Posterior vena cava (tissue), 2 donors: ENCODE measurements at places on chromosomes 4 and X.

- DNase-seq, result no peak
These were observed 602.5 kb downstream of the TMA16 start for GRCh38 chr4:164096766-164097518.

DNA sequence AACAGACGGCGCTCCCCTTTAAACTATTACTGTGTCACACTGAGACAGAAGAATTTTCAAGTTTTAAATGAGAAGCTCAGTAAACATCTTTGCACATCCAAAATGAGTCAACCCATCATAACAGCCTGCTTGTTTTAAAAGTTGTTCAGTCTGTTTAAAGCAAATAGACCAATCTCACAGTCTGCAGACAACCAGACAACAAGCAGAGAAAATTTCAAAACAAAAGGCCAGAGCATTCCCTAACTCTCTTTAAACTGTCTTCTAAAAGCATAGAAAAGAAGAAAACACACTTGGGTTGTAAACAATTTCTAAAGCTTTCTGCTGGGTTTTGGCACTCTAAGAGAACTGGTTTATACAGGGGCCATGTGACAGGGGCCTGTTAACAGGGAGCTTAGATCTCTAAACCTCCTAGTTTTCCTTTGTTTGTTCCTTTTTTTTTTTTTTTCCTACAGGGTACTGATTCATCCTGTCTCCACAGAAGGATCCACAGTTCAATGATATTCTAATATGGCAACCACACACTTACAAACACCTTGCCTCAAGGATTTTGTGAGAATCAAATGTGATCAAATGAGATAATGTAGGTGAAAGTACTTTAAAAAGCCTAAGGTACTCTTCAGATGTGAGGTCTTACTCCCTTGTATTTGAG, 100.8 kb upstream of the MAML3 start:
- no peak for DNase-seq

DNA sequence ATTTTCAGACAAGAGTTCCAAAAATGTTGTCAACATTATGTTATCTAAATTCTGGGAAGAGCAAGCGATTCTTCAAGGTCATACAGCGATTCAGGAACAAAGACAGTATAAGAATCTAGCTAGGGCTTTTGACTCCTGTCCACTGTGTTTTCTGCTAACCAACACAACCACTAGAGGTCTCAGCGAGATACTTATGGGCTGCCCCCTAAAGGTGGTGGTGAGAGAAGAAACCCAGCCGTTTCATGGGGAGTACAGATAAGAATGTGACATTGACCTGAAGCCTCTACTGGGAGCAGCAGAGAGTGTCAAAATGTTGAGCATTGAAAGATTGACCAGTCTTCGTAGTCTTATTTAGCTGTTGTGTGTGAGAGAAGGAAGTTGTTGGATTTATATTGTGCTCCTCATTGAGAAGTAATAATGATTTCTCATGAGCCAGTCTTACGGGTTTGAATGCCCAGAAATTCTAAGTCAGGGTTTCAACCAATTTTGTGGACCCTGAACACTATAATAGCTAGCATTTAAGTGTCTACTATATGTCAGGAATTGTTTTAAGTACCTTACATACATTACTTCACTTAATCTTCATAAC, 168.3 kb downstream of the SPRY1 start:
- DNase-seq, result no peak

DNA sequence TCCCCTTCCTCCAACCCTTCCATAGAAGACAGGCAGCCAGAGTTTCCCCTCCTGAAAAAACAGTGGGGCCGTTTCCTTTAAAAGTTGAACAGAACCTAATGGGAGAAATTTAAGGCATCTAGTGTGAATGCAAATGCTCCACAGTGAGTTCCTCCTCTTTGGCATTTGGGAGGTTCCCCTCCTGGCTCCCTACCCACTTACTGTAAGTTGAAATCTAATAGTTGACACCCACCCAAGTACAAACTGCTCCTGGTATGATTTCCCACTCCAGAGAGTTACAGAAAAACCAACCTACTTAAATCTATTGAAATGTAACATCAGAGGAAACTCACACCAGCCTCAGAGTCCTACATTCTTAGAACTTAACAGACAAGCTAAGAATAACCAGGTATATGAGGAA, 17.6 kb downstream of the ENPEP start:
- no peak for DNase-seq

GRCh38 chrX:77622233-77622632, 163.8 kb downstream of the ATRX start:
- DNase-seq, result no peak

DNA sequence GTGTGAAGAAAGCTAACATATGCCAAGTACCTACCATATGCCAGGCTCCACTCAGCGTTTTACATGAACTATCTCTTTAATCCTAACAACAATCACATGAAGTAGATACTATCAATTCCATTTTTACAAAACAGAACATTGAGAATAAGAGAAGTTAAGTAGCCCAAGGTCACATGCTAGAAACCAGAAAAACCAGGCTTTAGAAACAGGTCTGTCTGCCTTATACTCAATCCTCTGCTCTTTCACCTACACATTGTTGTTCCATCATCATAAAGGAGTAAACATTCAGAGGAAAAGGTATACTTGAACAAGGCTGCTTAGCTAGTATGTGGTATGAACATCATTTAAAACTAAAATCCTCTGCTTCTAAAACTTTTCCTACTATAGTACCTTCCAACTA, 42.1 kb downstream of the WDFY3 start:
- no peak for DNase-seq

DNA sequence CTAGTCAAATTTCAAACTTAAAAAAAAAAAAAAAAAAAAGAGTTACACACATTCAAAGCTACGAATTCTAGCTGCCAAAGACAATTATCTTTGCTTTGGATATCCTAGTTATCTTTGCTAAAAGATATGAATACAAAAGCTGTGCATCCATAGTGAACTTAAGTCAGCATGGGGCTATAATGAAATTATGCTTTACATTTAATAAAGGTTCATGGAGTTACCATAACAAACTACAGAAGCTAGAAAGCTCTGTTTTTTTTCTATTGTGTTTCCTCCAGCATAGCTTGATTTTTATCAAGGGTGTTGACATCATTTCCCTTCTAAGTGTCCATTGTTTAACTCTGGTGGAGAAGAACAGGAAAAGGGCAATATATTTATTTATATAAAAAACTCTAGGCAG, 234.1 kb downstream of the ANKRD50 start:
- DNase-seq, result no peak

- DNase-seq, result no peak
These were observed 40.9 kb downstream of the GATB start for GRCh38 chr4:151719956-151720334.

DNA sequence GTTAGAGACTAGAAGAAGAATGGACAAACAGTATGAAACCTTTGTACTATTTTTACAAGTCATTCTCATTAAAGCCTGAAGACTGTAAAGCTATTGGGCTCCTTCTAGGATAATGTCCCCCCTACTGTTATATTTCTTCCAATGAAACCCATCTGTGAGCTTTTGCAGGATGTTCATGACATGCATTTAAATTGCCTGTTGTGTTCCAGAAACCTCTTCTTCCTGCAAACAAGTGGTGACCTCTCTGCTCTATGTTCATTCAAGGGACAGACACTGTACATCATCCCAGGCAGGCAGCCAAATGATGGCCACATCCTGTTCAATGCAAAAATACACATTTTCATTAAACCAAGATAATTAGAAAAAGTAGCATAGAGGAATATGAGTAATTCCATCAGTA, 128.0 kb downstream of the C4orf33 start:
- no peak for DNase-seq

DNA sequence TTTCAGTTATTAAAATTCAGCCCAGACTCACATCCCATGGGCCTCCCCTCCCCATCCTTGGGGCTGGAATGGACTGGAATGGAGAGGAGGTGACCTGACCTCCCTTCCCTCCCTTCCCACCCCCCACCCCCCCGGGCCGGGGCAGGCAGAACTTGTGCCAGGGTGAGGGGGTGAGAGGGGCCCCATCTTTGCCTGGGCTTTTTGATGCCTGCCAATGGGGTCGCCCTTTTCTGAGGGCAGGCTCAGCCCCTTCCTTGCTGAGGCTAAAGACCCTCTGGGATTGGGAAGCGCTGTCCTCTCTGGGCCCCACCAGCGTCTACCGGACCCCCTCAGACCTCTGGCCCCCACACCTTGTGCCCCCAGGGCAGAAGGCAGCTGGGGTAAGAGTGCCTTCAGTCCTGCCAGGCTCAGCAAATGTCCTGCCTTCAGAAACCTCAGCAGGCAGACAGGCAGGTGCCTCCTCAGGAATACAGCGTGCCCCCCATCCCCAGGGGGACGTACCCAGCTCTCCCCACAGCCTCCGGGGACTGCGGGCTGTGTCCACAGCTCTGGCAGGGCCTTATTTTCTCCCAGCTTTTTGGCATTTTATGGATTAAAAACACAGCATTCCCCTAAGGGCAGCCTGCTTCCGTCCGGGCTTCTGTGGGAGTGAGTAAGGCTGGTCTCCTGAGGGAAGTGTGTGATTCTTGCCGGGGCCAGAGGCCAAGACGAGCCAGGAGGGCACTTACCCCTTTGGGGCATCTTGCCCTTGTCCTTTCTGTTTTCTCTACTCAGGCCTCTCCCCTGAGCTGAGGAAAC, 12.6 kb upstream of the CCNQ start:
- DNase-seq, result peak; percentile 64

GRCh38 chr4:84503495-84504437, 4.7 kb upstream of the NKX6-1 start:
- no peak for DNase-seq

GRCh38 chrX:7347465-7347864, 199.5 kb upstream of the PUDP start:
- DNase-seq, result no peak

DNA sequence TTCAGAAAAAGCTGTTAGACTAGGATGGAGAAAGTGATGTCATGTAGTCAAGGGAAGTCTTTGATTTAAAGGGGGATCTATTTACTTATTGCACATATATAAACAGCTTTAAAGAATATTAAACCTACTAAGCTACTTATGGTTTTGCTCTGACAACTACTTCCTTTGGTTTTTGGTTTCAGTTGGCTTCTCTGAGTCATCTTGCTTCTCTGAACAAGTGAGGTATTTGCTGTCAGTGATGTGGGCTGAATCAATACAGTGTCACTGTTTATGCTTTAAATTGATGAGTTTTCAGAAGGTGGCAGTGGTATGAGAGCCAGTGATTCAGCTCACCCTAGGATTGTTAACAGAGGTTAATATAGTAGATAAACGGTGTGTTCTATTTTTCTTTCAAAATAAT, 75.1 kb downstream of the CEP44 start:
- no peak for DNase-seq

- DNase-seq, result no peak
These were observed 179.6 kb downstream of the CENPC start for GRCh38 chr4:67365661-67366245.

GRCh38 chr4:89509708-89510281, 202.2 kb upstream of the GPRIN3 start:
- DNase-seq, result no peak

DNA sequence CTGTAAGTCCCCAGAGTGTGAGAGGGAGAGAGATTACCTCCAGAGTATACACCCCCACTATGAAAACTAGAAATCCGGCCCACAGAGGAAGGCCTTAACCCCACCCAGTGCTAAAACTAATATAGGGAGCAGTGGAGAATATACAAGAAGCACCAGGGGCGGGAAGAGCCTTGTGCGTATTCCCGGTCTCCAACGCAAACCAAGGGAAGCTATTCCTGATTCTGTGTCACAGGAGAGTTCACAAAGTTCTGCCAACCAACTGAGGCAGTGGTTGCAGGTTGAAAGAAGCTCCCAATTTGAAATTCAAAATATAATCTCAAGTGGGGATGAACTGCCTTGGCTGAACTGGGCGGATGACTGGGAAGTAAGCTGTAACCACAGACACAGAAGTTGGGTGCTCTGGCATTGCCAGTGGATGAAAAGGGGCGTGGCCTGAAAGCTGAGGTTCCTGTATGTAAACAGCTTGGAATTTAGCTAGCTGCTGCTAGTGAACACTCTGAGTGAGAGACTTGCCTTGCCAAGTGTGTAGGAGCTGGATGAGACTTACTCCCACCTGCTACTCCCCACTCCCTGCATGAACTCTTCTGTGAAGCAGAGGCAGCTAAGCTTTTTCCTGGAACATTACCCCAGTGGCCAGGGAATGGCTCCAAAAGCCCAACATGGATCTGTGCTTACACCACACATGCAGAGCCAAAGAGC, 32.7 kb downstream of the ELF2 start:
- no peak for DNase-seq
